ENCODE measurements at places on chromosomes 2 and 18.

- DNase-seq: no peak
Observed at GRCh38 chr2:182101263-182101662, 115.6 kb downstream of the PPP1R1C start.

GRCh38 chr2:15677141-15677843 is 85.6 kb downstream of the DDX1 start:
- no peak for DNase-seq

GRCh38 chr18:2982452-2983269 is 30.3 kb downstream of the LPIN2 start:
- no peak for DNase-seq

DNA sequence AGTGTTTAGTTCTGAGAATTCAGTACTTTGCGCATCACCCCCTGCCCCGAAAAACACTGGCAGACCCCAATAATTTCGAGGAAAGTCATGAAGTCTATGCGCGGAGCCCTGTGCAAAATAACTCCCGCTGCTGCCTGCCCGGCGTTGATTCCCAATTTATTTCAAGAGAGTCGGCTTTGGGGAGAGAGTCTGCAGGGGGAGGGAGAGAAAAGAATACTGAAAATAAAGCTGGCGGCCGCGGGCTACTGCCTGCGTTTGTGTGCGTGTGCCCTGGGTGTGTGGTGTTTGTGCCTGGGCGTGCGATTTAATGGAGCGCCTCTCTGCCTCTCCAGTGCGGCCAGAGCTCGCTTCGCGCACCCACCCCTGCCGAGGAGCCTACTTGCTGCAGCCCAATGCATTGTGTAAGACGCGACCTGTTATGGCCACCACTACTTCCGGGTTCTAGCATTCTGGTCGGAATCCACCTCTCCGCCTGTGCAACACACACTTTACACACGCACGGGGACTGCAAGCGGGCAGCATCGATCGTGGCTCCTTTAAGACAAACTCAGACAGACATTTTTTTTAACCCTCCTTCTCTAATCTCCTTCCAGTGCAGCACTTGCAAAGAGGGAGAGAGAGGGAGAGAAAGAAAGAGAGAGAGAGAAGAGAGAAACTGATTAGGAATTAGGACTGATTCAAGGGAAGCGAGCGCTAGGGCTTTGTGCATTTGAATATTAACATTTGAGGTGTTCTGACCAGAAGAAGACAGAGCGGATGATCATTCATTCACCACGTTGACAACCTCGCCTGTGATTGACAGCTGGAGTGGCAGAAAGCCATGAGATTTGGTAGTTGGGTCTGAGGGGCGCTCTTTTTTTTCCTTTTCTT is at the start of gene MEIS1:
Gene MEIS1, plus strand, starts transcription at position 447 of the 870 bp plus-strand sequence. CDS start 732 bp downstream, outside the sequence.
- DNase-seq: no peak

- DNase-seq: no peak
Observed at GRCh38 chr2:69462780-69463179, 25.5 kb upstream of the NFU1 start.

- no peak for DNase-seq
Observed at GRCh38 chr18:63148449-63149301, 170.9 kb downstream of the BCL2 start.

GRCh38 chr2:73938718-73939352 is 12.2 kb downstream of the DGUOK start:
- no peak for DNase-seq

Data from stimulated activated CD4-positive, alpha-beta T cell treated with anti-CD3 and anti-CD28 coated beads, TNF-alpha, amount 100 ng/mL, for 4 hours (primary cell).